MCF 10A (cell line): ENCODE measurements at places on chromosomes 16 and 17.

- no peak for DNase-seq
Measured at GRCh38 chr16:88974916-88975215, 2.1 kb downstream of the CBFA2T3 start.

GRCh38 chr17:68972119-68972704 is 17.0 kb upstream of the ABCA8 start:
- DNase-seq = peak; percentile 48

DNA sequence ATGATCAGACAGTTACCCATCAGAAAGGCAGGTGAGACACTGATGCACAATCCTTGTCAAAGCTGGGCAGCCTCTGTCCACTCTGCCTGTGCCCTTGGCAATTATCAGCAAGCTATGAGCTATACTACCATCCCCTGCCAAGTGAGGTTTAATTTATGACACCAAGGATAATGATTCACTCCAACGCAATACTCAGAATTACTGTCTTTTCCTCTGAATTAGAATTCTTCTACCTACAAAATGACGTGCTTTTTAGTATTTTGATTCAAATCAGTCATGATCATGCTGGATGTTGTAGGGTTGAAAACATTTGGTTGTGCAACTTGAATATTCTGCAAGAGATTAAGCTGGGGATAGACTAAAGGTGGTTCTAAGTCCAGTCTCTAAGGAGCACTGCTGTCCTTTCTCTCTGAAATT is 116.8 kb upstream of the SOX9 start:
- peak; percentile 72 for DNase-seq

DNA sequence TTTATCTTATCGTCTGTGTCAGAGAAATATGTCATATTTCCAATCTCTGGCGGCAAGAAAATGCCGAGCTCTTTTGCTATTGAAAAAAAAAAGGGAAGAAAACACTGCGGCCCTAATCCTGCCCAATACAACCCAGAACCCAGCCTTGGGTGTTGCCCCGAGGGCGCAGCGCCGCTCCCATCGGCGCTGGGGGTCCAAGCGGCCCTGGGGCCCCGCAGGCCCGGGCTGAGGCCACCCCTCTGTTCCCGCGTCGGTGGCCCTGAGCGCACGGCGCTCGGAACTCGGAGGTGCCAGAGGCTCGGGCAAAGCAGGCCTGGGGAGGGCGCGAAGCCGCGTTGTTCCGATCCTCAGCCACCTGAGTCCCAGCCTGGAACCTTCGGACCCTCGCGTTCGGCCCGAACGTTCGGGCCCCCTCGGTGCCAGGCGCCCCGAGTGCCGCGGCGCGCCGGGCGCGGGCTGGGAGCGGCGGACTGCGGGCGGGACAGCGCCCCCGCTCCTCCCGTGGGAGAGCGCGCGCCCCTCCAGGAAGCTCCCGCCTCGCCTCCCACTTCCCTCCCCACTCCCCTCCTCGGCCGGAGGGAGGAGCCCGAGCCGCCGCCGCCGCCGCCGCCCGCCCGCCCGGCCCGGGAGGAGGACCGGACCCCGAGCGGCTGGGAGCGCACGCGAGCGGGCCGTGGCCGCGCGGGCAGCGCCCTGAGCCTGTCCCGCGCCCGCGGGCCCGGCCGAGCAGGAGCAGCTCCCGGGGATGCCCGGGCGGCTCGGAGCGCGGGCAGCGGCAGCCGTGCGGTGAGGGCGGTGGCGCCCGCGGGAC is at the start of gene CPNE2:
CPNE2 (plus strand) TSS at position 609 of the 811 bp plus-strand sequence. CDS start 18,160 bp downstream, outside the sequence.
- peak; percentile 44 for DNase-seq

DNA sequence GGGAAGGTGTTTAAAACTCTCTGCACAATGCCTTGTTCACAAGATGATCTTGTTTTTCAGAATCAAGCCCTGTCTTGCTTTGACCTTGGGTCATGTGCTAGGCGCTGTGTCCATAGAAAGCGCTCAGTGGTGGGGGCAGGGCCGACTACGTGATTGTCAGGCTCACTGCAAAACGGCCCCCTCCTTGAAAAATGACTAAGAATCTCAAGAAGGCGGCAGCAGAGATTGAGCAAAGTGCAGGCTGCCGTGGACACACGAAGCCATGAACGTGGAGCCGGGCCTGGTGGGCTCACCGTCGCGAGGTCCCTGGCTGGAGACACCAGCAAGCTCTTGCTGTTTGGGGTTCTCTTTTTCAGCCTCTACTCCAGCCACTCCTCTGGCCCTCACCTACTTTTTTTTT is 10.2 kb downstream of the ATP2C2 start:
- DNase-seq = no peak

DNA sequence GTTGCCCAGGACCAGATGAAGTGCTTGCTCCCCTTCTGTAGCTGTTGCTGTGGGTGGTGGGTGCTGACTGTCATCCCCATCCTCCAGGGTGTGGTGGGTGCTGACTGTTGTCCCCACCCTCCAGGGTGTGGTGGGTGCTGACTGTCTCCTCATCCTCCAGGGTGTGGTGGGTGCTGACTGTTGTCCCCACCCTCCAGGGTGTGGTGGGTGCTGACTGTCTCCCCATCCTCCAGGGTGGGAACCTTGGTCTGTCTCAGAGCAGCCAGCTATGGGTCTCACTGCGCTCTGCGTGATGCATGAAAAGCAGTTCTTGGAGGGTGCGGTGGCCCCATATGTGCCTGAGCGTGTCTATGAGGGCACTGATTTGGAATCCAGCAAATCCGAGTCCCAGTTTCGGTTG is 163.8 kb downstream of the RPTOR start:
- no peak for DNase-seq

- DNase-seq = no peak
Measured at GRCh38 chr17:83078378-83079351, 744 bp upstream of the METRNL start.

GRCh38 chr17:45200701-45201100 is 21.0 kb upstream of the FMNL1 start:
- no peak for DNase-seq
